Stimulated activated CD4-positive, alpha-beta T cell treated with anti-CD3 and anti-CD28 coated beads, TNF-alpha, amount 100 ng/mL, for 1 hour (primary cell): ENCODE measurements at places on chromosomes 13 and 19.

GRCh38 chr13:47184321-47184720 lies 287.5 kb upstream of the HTR2A start:
- no peak for DNase-seq

DNA sequence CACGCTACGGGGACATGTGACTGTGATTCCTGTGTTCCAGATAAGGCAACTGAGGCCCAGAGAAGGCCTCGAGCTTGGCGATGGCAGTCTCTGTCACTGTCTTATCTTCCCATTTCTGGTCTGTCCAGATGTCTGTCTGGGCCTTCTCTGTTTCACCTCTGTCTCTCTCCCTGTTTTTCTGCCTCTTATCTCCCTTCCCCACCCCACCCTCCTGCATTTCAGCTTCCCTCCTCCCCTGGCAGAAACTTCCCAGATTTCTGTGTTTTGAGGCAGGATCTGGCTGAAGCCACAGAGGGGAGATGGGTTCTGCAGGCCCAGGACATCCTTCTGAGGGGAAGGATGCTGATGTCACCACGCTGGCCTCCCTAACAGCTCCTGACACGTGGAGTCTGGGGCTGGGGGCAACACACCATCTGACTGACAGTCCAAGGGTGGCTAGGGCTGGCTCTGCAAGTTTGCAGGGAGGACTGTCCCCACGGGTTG lies 14.4 kb downstream of the PAK4 start:
- DNase-seq: no peak

DNA sequence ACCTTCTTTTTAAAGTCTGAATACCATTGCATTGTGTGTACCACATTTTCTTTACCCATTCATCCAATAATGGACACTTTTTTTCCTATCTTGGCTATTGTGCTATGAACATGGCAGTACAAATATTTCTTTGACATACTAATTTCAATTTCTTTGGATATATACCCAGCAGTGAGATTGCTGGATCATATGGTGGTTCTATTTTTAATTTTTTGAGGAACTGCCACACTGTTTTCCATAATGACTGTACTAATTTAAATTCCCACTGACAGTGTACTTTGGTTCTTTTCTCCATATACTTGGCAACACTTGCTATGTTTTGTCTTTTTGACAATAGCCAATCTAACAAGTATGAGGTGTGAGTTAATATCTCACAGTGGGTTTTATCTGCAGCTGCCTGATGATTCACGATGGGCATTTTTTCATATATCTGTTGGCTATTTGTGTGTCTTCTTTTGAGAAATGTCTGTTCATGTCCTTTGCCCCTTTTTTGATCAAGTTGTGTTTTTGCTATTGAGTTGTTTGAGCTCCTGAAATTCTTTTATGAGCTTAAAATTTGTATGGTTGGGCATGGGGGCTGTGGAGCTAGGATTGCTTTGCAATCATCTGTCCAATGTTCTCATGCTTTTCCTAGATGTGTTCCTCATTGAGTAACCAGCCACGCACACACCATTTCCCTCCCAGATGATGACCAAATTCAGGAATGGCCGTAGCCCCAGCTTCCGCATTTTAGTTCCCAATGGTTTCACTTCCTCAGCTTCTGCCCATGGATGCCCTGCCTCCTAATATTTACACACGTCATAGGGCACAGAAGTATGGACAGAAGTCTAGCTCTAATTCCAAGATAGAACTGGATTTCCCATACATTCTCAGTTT lies 380.0 kb upstream of the SGCG start:
- no peak for DNase-seq

- DNase-seq: peak; percentile 100
These were observed at the start of the genes COQ8B and ITPKC for GRCh38 chr19:40716482-40717324. Gene COQ8B, minus strand, starts transcription at chr19:40716886. Its CDS starts 2,254 bp downstream, at chr19:40714632. Gene ITPKC, plus strand, starts transcription at chr19:40717112. Its CDS starts 24 bp downstream, at chr19:40717136.

GRCh38 chr13:101881593-101881992 lies 429.1 kb downstream of the ITGBL1 start:
- DNase-seq: no peak

- DNase-seq: no peak
These were observed 1333.1 kb downstream of the EFNB2 start for GRCh38 chr13:105202354-105202753.

GRCh38 chr13:48492470-48493065 lies 40.3 kb downstream of the RCBTB2 start:
- peak; percentile 31 for DNase-seq

- no peak for DNase-seq
These were observed 2.2 kb downstream of the GARIN5B start for GRCh38 chr19:55360902-55361301.

GRCh38 chr13:91660076-91660415 lies 261.6 kb downstream of the GPC5 start:
- no peak for DNase-seq

DNA sequence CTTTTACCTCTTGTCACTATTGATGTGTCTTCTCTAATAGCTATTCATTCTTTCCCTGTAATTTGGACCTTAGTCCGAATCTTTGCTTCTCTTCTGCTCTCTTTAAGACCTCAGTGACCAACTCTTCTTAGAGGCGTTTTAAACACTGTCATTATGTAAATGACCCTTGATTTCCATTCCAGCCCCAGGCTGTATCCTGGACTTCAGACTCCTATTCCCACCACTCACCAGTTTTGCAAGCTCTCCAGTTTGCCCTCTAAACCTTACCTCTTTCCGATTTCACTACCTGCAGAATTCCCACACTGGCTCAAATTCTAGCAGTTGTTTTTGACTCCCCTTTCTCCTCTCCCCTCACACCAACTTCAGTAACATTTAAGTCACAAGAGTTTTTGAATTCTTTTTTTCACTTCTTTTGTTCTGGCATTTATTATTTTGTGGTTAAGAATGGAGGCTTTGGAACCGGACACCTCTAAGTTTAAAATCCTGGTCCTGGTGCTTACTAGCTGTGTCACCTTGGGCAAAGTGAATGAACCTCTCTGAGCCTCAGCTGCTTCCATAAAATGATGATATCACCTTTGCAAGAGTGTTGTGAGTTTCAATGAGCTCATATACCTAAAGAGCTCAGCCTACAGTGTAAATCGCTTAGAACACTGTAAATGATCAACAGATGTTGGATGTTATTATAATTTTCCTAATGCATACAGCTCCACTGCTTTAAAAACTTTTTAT lies 13.6 kb upstream of the HMGB1 start:
- no peak for DNase-seq

GRCh38 chr13:42660333-42660965 lies 86.5 kb downstream of the TNFSF11 start:
- no peak for DNase-seq

- DNase-seq: no peak
These were observed 70.2 kb downstream of the KLF5 start for GRCh38 chr13:73129023-73129422.

DNA sequence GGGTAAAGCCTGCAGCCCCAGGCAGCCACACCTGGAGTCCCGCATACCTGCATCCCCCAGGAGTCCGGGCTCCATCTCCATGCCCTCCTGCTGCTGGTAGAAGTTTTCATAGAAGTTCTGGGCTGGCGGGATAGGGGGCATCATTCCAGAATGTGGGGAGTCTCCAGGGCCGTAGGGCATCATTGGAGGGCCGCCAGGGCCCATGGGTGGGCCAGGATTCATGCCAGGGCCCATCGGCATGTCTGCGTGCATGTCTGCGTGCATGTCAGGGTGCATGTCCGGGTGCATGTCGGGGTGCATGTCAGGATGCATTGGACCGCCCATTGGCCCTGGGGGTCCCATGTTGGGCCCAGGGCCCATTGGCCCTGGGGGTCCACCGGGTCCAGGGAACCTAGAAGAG lies 23.3 kb upstream of the TMEM160 start:
- no peak for DNase-seq
